ENCODE measurements at places on chromosomes 12 and 14.

DNA sequence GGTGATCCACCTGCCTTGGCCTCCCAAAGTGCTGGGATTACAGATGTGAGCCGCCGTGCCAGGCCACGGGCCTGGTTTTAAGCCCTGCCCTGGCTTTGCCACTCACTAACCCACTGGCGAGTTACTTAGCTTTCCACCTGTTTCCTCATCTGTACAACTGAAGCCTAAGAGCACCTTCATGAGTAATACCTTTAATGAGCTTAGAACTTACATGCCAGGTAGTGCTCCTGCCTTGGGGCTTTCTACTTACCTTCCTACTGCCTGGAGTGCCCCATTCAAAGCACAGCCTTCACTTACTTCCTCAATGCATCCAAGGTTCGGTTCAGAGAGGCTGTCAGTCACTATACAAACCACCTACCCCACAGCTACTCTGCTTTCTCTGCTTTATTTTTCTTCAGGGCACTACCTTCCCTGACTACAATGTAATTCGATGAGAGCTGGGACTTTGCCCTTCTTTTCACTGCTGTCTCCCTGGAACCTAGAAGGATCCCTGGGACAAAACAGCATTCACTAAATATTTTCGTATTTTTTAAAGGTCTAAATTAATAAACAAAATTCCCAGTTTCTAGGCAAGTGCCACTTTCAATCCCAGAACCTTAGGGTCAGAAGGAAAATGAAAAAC, 13.8 kb downstream of the ZCCHC8 start:
- DNase-seq, result no peak

- DNase-seq, result no peak
Measured at GRCh38 chr14:97468220-97468619, 671.0 kb downstream of the VRK1 start.

DNA sequence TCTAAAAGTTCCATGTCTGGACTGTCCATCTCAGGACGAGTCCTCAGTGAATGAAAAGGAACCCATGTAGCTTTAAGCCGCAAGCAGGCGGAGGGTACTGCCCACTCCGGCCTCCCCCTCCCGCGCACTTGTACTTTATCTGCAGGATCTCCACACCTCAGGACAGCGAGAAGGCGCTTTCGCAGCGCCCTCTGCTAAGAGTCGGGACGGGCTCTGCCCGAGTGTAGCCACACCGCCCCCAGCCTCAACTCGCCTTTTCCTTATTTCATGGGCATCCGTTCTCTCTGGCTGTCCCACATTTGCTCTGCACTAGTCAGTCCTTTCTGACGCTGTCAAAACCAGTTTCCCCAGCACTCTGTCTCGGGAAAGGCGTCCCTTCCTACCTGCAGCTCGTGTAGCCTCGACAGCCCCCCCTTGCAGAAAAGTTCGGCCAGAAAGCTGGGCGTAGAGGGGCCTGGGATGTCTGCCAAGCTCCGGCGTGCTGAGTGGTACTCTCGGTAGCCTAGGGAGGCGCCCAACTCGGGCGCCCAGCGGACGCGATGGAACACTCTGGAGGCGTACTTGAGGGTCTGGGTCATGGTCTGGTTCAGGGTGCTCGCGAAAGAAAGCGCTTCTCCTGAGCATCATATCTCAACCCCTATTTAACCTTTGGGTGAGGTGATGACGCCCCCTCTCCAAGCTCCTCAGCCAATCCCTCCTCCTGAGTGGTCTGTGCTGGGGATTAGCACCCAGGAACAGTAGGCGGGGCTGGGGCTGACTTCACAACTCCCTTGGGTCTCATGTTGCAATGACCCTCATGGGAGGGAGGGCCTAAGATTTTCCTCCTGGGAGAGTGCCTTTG, at the start of gene CYP27B1:
Gene CYP27B1, minus strand, starts transcription at position 615 of the 841 bp plus-strand sequence. Its CDS starts 37 bp downstream, at position 578.
- no peak for DNase-seq

DNA sequence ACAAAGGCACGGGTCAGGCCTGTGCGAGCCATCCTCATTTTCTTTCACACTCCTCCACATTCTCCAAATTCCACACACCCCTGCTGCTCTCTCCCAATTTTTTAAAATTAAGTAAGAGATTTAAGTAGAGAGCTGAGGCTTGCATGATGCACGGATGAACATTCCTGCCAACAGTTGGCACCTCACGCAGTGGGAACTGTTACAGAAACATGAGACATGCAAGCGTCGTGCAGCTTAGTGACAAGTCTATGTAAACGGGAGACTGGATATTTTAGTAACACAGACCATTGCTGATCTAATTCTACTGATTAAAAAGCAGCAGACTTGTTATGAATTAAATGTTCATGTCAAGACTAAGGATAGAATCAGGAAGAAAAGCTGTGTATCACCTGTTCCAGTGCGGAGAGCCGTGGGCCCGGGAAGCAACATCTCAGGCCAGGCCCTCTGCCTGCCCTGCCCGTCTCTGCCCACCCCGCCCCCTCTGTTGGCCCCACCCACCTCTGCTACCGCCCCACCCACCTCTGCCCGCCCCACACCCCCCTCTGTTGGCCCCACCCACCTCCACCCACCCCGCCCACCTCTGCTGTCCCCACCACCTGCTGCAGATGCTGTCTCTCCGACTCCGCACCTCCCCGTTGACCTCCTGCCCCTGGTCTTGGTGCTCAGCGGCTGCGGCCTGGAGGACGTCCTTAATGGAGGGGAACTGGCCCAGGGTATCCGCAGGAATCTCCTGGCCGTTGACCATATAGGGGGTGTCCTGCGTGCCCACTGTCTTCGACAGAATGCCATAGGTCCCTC, 21.2 kb downstream of the GOLGA3 start:
- no peak for DNase-seq

DNA sequence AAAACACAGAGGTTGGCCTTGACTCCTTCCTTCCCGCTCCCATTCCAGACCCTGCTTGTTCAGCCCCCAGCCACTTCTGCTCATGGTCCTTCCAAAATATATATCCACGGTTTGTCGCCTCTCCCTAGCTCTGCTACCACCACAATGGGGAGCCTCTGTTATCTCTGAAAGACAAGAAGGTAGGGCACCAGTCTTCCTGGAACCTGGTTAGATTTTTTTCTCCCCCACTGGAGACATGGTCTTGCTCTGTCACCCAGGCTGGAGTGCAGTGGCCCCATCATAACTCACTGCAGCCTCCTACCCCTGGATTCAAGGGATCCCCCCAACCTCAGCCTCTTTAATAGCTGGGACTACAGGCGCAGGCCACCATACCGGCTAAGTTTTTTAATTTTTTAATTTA, 95.7 kb downstream of the PTPN11 start:
- DNase-seq, result no peak

DNA sequence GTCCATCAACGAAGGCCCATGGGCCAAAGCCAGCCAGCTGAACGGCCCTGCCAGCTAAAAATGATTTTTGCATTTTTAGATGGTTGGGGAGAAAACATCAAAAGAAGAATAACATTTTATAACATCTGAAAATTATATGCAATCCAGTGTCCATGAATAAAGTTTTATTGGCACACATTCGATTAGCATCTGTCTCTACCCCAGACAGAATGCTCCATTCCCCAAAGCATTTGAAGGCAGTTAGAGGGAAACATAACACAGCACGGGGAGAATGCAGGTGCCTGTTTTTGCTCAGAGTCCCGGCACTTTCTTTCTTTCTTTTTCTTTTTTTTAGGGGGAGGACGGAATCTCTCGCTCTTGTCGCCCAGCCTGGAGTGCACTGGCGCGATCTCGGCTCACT, 110.7 kb downstream of the ZNF664 start:
- DNase-seq, result no peak

GRCh38 chr14:106528717-106529116, 1002.3 kb downstream of the TMEM121 start:
- no peak for DNase-seq

- DNase-seq, result no peak
Measured at GRCh38 chr12:51860986-51861385, 12.5 kb upstream of the FIGNL2 start.

- no peak for DNase-seq
Measured at GRCh38 chr14:104863923-104864266, 1.2 kb upstream of the CEP170B start.

GRCh38 chr14:100568164-100568997, 18.8 kb downstream of the BEGAIN start:
- DNase-seq, result no peak

DNA sequence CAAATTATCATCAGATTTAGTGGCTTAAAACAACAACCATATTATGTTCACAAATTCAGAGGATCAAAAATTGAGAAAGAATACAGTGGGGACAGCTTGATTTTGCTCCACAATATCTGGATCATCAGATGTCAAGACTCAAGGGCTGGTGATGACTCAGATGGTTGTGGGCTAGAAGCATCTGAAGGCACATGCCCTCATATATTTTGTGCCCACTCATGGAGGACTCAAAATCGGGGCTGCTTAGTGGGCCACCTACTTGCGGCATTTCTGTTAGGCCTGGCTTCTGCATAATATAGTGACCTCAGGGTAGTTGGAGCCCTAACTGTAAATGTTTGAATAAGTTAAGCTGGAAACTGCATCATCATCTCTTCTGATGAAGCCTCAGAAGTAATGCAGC, 584.5 kb downstream of the SLC16A7 start:
- no peak for DNase-seq

GRCh38 chr12:109010259-109010658, 10.6 kb downstream of the SVOP start:
- no peak for DNase-seq

- DNase-seq, result no peak
Measured at GRCh38 chr12:116990971-116991966, 80.5 kb downstream of the FBXW8 start.

- DNase-seq, result no peak
Measured at GRCh38 chr12:7667125-7667524, 1.4 kb upstream of the APOBEC1 start.

GRCh38 chr12:9960590-9960989, 10.6 kb upstream of the CLEC12A start:
- DNase-seq, result no peak

- no peak for DNase-seq
Measured at GRCh38 chr12:95919110-95919509, 23.3 kb downstream of the CCDC38 start.

DNA sequence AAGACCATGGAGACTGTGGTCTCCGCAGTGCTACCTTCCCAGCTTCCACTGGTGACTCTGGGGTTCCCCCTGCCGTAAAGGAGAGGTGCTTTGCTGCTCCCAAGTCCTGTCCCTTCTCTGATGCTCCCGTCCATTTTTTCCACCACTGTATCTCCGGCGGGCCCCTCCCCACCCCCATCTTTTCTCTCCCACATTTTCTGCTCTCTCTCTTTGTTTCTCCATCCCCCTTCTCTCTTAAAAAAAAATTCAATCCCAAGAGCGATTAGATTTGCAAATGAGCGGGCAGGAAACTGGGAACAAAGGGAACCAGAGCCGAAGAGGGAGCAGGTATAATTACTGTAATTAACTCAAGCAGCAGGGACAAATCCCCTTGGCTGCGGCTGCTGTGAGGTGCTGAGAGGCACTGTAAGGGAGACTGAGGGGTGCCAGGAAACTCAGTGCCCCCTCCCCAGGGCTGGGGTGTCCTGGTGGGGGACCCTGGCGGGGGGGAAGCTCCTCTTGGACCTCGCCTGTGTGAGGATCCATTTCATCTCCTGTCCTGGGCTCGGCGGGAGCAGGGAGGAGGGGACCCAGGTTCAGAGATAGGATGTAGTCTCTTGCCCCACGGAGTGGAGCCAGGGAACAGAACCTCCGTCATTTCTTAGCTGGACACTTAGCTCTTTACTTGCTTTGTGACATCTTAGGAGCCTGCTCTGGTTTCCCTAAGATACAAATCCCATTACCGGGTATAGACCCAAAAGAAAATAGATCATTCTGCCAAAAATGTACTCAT, 140.4 kb upstream of the NRXN3 start:
- DNase-seq, result no peak

DNA sequence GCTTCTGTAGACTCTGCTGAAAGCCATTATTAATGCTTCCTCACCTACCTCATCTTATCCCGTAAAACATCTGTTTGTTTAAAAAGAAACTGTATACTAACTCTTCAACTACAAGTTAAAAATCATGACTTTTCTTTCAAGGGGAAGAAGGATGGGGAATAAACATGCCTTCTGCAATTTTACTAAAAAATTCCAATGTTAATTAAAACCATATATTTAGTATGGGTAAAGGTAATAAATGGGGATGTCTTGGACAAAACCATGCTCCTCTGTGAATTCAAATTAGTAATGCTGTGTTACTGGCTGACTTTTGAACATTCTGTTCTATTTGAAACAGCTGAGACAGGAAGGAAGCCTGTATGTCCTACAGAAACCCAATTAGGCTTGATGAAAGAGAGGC, 311.1 kb upstream of the DIO2 start:
- no peak for DNase-seq

GRCh38 chr12:91180582-91181395, 1.8 kb downstream of the DCN start:
- no peak for DNase-seq

DNA sequence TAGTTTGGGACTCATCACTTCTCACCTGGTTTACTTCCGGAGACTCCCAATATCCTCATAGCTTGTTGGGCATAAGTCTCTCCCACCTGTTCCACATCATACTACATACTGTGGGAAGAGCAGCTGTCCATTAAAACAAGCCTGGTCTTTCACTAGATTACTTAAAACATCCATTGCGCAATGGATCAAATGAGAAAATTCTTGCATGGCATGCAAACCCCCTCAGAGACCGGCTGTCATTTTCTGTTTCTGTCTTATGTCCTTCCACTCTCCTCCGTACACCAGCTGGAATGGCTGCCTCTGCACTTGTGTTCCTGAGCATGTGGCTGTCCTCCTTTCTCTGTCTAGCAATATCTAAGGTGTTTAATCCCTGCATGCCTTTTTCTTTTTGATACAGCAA, 265.6 kb downstream of the TMEM117 start:
- no peak for DNase-seq

GRCh38 chr12:115341442-115341841, 657.5 kb upstream of the TBX3 start:
- DNase-seq, result no peak

DNA sequence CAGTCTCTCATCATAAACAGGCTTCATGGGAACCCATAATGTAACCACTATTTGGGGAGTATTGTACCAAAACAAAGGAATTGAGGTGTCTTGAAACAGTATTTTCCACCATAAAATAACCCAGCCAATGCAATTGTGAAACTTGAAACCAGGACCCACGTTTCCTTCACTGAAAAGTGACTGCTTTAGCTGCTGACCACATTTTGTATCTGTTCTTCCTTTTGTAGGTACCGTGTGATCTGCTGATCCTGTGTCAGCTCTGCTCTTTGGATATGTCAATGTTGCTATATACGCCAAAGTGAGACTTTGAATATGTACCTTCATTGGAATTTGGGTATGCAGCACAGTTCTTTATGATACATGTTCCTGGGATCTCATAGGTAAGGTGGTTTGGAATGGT, 95.1 kb upstream of the CNTN1 start:
- no peak for DNase-seq

DNA sequence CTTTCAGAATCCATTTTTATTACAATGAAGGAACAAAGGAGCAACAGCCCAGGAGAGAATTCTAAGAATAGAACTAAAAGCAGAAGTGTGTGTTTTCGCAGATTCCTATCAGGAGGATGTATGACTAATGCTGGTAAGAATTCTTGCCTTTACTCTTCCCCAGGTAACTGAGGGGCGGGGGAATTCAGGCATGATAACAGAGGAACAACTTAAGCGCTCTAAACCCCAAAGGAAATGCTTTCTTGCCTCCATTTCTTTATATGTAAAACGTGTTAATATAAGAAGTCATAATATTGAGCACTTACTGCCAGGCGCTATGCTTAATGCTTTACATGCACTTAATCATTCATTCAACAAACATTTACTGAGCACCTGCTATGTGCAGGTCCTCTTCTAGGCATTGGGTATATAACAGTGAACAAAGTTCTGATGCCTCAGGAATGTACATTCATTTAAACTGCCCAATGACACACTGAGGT, 4.5 kb downstream of the HCAR1 start:
- no peak for DNase-seq

All from T-helper 17 cell (primary cell).